ENCODE measurements at places on chromosomes 12 and 14.

- DNase-seq = no peak
Observed at GRCh38 chr12:53872367-53872766, 66.3 kb upstream of the HOXC13 start.

DNA sequence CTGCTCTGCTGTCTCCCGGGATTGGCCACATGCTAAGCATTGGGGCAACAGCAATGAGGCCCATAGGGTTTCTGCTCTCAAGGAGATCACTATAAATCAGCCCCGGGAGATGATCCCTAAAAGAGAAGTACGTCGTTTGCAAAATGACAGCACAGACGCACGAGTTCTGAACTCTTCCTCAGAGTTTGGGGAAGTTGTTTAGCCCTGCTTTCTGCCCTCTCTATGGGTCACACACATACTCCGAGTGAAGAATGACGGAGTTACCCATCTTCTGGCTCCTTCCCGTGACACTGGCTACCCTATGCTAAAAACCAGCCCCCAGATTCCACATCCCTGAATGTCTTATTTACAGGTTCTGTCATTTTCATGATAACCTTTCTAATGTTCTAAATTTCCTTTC lies 258.0 kb upstream of the PLEKHG7 start:
- DNase-seq = no peak

DNA sequence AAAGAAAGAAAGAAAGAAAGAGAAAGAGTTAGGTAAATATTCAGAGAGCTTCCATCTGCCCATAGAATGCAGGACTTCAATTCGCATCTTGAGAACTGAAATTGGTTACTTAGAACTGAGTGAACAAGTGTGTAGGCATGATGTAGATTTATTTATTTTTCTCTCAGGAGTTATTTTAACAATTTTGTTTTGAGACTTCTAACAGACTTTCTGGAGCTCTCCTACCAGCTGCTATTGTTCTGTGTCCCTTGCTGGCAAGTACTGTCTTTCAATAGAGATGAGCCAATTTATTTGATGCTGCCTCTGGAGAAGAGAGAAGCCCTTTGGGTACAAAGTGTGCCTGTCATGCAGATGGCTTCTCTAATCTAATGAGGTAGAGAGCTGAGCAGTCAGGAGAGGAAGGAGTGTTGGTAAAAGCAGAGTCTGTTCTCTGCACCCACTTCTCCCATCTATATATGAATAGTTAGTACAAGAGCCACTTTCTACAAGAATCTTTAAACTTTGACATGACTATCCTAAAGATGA lies 67.0 kb downstream of the SYT1 start:
- DNase-seq = no peak

DNA sequence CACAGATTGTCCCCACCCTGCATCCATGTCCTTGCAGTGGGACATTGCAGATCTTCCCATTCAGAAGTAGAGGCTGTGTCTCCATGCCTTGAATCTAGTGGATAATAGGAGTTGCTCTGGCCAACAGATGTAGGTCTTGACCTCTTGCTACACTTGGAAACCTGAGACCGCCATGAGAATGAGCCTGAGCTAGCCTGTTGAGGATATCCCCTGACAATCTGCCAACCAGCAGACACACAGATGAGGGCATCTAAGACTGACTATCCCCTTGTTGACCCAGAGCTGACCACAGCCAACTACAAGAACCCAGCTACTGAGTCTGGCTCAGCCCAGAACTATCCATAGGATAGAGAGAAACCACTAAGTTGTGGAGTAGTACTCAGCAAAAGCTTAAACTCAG lies 161.1 kb upstream of the NOS1 start:
- no peak for DNase-seq

- DNase-seq = no peak
Observed at GRCh38 chr14:73153272-73153671, 17.0 kb downstream of the PSEN1 start.

DNA sequence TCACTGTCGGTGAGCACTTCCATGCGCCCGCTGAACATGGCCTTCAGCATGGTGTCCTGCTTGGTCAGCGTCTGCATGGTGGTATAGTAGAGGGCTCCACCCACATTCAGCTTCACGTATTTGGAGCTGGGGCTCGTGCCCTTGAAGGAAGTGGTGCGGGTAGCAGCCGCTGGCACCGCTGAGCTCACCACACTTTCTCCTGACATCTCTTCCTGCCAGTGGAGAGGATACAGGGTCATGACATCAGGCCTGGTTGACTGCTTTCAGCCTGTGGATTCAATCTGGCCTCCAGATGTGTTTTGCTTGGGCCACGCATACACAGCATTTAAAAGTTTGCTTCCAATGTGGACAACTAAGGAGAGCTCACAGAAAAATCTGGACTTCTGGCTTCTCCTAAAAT lies 7.6 kb downstream of the KCTD10 start:
- DNase-seq = no peak

GRCh38 chr14:87989956-87990299 lies 3.1 kb downstream of the GALC start:
- DNase-seq = no peak

DNA sequence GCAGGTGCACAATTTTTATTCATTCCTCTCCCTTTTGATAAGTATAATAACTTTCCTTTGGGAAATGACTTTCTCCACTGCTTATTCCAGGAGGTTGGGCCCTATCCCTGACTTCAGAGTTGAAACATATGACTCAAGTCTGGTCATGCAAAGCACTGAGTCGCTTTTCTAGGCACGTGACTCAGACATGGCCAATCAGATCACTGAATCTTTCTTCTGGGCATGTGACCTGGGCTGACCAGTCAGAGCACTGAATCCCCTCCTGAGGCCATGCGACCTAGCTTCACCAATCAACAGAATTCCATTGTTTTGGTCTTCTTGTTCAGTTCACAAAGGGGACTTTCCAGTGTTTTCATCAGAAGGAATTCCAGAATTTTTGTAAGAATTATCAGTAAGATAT lies 377.1 kb upstream of the KITLG start:
- no peak for DNase-seq

DNA sequence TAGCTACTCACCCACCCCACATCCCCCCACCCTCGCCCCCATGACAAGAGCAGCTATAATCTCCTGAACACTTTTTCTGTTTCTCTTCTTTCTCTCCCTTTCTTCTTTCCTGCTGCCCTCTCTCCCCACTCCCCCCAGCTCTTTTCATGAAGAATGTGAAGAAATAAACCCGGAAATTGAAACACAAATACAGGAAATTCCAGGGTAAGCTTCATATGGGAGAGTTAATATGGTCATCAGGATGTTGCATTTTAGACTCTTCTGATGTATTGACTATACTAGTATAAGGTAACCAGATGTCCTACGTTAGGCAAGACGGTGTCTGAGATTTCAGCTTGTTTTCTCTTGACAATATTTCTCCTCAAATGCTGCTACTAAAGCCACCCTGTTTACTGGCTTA lies 41.6 kb upstream of the LRIG3 start:
- DNase-seq = no peak

- no peak for DNase-seq
Observed at GRCh38 chr12:127260999-127261398, 1006.0 kb upstream of the TMEM132C start.

Data from stimulated activated CD4-positive, alpha-beta T cell treated with anti-CD3 and anti-CD28 coated beads, Interleukin-4, amount 100 ng/mL, for 48 hours (primary cell).